Stimulated activated CD4-positive, alpha-beta T cell treated with anti-CD3 and anti-CD28 coated beads, TNF-alpha, amount 100 ng/mL, for 4 hours (primary cell): ENCODE measurements at places on chromosomes 12 and 14.

GRCh38 chr12:15625075-15625474, 164.1 kb downstream of the EPS8 start:
- no peak for DNase-seq

- no peak for DNase-seq
These were observed 237.3 kb upstream of the DAAM1 start for GRCh38 chr14:58951143-58951542.

DNA sequence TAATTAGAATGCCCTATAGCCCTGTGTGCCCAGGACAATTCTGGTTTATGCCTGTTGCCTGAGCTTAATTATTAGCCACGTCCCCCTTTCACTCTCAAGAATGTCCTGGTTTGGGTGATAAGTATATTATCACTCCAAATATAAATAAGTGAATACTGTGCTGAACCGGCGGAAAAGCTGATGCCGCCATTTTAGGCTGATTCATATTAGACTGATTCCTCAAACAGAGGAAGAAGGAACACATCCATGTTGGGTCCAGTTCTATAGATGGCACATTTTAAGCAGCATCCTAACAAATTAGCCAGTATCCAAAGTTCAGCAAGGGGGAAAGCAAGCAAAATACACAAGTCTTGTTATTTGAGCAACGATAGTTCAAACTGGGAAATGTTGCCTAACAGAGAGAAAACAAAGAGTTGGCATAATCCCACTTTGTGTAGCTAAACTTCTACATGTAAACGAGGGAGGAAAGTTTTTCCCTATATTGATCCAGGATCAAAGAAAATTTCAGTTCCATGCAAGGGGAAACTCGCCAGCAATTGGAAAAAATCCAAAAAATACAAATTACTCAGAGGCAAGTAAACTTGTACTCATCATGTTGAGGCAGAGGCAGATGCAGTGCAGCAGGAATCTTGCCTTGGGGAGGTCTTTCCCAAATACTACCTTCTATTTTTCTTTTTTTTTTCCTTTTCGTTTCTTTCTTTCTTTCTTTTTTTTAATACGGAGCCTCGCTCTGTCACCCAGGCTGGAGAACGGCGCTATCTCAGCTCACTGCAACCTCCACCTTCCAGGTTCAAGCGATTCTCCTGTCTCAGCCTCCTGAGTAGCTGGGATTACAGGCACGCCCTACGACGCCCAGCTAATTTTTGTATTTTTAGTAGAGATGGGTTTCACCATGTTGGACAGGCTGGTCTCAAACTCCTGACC, 96.2 kb downstream of the ITPR2 start:
- DNase-seq = no peak

- no peak for DNase-seq
These were observed 152.3 kb upstream of the C14orf180 start for GRCh38 chr14:104427131-104427851.

DNA sequence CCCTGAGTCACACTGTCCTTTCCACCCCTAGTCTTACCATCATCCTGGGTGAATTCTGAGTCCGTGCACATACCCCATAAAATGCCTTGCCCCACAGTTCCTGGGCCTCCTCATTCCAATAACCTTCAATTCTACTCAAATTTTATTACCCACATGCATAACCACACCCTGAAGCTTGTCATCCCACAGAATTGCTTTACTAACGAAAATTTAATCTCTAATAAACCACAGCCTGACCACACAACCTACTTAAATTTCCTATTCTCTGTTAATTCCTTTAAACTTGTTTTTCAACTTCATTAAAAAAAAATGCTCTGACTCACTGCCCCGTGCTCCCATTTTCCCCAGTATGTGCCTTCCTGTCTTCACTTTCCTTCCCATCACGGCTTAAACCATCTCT, 205.9 kb downstream of the PHLDA1 start:
- DNase-seq = no peak

DNA sequence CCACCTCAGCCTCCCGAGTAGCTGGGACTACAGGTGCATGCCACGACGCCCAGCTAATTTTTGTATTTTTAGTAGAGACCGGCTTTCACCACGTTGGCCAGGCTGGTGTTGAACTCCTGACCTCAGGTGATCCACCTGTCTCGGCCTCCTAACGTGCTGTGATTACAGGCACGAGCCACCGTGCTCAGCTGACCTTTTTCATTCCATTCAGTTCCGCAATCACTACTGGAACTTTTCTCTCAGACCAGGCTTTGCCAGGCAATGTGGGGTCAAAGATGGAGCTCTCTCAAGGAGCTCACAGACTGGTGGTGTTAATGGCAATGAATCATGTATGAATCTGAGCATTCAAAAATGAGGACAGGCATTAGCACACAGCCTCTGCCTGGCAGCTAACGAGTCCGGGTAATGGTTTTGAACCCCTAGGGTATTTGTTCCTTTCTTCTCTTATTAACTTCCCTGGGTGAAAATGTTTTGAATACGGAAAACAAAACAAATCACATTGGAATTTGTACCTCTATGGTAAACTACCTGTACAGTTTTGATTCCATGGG, 9.4 kb upstream of the TCHP start:
- DNase-seq = no peak

DNA sequence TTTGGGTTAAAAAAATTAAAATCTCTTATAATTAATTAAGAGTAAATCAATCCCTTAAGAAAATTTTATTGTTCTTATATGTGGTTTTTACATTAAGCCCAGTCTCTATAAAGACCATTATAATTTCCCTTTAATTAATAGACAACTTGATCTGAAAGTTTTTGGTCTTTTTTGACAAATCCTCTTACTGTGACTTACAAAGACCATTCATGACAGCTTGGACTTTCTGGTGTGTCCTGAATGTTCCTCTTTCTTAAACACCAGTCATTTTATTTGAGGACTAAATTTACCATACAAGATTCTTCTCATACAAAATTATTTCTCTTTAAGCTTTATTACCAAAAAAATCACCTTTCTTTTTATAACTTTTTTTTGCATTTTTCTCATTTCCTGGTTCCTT, 368.3 kb downstream of the ADGRD1 start:
- no peak for DNase-seq
